Vagina (tissue), 2 donors: ENCODE measurements at places on chromosomes 4 and X.

- no peak for DNase-seq
Observed at GRCh38 chrX:72069350-72070160, 62.2 kb downstream of the RTL5 start.

GRCh38 chr4:982291-982690, 4.6 kb upstream of the IDUA start:
- no peak for DNase-seq

- no peak for DNase-seq
Observed at GRCh38 chrX:16836371-16836770, 33.8 kb downstream of the RBBP7 start.

DNA sequence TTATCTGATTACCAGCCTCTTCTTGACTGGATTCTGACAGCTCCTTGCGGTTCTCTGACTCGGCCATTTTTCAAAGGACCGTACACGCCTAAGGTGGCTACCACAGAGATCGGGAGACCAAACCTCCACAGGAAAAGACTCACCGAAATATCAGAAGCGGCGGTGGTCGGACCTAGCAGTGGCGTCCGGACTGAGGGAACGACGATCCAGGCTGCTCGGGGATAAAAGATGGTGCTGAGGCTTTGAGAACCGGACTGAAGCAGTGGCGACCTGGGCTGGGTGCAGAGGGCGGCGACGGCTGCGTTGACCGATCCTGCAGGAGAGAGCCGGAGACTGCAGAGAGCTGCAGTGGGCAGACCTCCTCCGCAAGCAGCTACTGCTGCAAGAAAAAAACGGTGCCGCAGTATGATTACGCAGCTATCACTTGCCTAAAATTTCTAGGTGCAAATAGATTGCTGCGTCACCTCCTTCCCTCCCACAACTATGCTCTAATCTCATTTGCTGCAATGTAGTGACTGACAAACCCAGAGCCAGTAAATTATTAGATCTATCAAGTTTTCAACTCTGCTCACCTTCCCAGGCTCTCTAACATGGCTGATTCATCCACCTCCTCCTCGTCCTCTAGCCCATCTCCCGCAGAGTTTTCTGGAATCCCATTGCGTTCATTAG, at the start of gene NAP1L2:
Gene NAP1L2 (minus strand): TSS at position 426 of the 669 bp plus-strand sequence. CDS start 359 bp downstream, at position 67.
- DNase-seq = no peak

DNA sequence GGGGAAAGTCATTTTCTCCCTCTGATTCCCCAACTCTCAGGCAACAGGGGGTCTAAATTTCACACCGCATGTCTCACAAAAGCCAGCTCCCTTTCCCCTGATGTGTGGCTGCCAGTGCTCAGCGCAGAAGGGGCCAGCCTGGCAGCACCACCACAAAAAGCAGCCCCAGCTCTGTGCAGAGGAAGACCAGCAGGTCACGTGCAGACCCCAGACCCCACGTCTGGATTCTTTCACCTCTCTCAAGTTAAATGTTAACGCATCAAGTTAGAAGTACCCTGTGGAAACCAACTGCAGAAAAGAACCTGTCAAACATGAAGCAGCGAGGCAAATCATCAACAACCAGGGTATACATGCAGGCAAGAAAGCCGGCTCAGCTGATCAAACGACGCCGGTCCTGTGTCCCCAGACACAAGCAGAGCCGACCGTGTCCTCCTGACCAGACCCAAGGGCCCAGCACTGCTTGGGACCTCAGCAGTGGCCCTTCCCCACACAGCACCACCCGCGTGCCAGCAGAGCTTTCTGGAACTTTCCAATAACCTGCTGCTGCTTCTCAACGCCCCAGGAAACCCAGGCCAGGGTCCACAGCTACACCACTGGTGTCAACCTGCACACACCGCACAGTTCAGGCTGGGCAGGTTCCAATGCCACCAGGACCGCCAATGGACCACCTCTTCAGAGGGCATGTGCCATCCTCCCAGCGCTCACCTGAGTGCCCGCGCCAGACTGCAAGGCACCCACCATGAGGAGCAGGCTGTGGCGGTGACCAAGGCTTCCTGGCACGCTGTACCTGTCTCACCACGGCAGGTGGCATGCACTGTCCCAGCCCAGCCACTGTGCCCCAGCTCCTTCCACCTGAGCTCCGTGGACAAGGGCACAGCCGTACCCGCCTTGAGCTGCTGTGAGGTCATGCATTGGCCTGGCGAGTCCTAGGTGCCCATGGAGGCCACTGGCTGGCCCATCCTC, 4.0 kb downstream of the LRPAP1 start:
- no peak for DNase-seq

DNA sequence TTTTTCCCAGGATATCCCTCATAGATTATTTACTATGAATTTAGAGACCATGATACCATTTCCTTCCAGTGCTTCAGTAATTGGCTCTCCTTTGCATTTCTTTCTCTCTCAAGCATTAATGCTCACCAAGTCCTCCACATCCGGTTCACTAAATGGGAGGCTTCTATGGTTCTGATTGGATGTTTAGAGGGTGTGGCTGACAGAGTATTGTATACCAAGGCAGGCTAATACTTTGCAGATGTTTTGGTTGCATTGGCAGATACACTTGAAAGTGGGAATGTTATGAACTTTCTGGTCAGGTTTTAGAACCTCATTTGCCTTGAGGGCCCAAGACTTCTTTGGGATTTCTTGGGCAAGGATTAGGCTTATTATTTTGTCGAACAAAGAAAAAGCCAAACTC, 24.2 kb downstream of the CBLL2 start:
- DNase-seq = no peak

- DNase-seq = no peak
Observed at GRCh38 chr4:69038582-69038981, 57.7 kb upstream of the UGT2B7 start.

DNA sequence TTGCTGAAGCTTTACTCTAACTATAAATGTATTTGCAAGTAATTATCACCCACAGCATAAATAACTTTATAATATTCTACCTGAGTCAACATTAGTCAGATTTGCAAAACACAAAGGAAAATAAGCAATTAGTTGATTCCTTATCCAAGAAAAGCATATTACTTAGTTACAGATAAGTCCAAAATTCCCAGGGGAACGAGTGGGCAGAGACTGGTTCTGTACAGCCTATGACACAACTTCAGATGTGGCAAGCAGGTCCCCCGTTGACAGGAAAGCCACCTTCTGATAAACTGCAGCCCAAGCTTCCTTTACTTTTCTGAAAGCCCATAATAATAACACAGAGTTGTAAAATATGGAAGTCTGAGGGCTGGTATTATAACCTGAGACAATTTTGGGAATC, 62.4 kb upstream of the NDP start:
- DNase-seq = no peak

DNA sequence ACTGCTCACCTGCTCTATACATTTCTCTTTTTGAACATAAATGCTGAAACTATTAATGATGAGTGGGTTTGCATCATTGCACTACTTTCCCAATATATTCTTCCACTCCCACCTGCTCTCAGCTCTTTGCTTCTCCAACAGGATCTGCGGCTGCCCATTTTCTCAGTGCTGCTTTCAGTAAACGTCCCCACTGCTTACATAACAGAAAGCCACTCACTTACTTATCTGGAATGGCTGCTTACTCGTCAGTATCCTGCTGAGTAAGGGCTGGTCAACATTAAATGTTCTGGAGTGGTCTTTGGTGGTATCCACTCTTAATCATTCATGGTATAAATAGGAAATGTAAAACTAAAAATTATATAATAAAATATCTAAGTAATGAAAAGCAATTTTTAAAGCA, 112.8 kb upstream of the HPF1 start:
- DNase-seq = no peak
